ENCODE measurements at places on chromosomes 7 and 10. TPM values are rescaled to one million over a fixed set of nuclear protein-coding genes. Genes with fewer than 3 reads are reported as not detected.

GRCh38 chr7:131574741-131575140, 18.3 kb upstream of the PODXL start:
- no peak for DNase-seq

GRCh38 chr10:63622097-63622496, 100.9 kb downstream of the REEP3 start:
- no peak for DNase-seq

DNA sequence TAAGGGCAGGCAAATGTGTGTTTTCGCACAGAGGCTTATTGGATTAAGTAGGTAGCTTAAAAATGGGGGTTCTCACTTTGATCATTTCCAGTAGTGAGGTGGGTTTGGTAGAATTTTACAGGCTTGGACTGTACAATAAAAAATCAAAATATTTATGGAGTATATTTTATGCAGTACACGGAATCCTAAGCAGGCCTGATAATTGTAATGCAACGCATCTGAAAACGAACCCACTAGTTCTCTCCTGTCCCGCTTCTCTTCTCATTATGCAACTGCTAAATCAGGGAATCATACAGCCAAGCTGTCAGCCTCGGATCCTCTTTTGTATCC, 377 bp upstream of the POLR1F start:
- no peak for DNase-seq

Gene CHAT
- not detected for total RNA-seq

DNA sequence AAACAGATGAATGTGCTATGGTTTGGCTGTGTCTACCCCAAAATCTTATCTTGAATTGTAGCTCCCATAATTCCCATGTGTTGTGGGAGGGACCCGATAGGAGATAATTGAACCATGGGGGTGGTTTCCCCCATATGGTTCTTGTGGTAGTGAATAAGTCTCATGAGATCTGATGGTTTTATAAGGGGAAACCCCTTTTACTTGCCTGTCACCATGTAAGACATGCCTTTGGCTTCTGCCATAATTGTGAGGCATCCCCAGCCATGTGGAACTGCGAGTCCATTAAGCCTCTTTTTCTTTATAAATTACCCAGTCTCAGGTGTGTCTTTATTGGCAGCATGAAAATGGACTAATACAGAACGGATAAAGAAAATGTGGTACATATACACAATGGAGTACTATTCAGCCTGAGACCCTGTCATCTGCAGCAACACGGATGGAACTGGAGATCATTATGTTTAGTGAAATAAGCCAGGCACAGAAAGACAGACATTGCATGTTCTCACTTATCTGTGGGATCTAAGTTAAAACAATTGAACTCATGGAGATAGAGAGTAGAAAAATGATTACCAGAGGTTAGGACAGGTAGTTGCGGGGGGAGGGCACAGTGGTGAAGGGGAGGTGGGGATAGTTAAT, 587.6 kb upstream of the NRP1 start:
- no peak for DNase-seq

Gene EPHA1
- total RNA-seq, result 56.3 TPM

Gene SPDYE9
- not detected for total RNA-seq

DNA sequence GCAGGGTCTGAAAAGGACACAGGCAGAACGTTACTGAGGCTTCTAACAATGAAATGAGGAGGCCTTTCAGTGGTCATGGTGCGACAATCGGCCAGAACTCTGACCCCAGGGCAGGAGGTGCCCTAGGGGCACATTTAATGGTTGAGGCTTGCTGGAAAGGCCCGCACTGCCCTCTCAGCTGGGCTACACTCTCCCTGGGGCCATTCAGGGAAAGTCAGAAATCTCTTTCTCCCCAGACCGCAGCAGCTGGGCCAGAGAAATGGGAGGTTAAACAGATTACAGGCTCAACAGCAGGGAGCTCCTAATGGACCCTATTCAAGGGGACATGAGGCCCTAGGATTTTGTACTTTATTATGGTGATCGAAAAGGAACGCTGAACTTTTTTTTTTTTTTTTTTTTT, 85.6 kb upstream of the FGFR2 start:
- DNase-seq, result no peak

Gene TSPAN33
- total RNA-seq, result 22.2 TPM

- no peak for DNase-seq
Measured at GRCh38 chr10:72276421-72277339, 3.0 kb downstream of the DDIT4 start.

- no peak for DNase-seq
Measured at GRCh38 chr10:31142026-31142425, 110.4 kb upstream of the ZNF438 start.

DNA sequence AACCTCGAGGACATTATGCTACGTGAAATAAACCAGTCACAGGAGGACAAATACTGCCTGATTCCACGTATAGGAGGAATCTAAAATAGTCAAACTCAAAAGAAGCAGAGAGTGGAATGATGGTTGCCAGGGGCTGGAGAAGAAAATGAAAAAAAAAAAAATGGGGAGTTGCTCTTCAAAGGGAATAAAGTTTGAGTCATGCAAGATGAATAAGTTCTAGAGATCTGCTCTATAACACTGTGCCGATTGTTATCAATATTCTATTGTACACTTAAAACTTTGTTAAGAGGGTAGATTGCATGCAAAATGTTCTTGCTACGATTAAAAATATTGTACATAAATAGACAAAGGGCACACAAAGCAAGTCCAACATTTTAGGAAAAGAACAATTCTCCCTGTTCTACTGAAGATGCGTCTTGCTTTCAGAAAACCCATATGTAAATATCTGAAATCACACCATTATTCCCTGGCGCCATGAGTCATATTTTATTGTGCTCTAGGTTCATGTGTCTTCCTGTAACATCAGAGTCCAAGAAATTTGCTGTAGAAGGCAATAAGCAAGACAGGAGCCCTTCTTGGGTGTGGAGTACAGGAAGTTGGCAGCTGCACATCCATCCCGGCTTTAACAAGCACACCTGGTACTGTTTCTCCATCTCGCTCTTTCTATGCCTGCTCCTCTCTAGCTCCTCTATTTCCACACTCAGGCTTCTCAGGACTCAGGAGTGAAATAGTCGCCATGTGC, 145.9 kb downstream of the GFRA1 start:
- DNase-seq, result no peak

Measured in progenitor cell of endocrine pancreas (in vitro differentiated cells).